ENCODE measurements at places on chromosomes 2 and 18.
A peak's percentile ranks its signal among the peaks of the same experiment; 100 is the strongest.

- DNase-seq: no peak
Measured at GRCh38 chr18:70376137-70376913, 87.5 kb downstream of the SOCS6 start.

GRCh38 chr18:10298346-10298745 is 156.1 kb upstream of the APCDD1 start:
- no peak for DNase-seq

DNA sequence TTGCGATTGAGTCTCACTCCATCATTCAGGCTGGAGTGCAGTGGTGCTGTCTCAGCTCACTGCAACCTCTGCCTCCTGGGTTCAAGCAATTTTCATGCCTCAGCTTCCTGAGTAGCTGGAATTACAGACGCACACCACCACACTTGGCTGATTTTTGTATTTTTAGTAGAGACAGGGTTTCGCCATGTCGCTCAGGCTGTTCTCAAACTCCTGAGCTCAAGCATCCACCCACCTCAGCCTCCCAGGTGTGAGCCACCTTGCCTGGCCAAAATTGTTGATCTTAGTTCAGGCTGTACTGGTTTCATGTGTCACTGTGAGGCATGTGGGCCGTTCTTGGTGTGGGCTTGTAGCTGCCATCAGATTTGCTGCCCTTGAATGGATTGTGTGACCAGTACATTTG is 18.1 kb downstream of the CD8A start:
- DNase-seq: no peak

DNA sequence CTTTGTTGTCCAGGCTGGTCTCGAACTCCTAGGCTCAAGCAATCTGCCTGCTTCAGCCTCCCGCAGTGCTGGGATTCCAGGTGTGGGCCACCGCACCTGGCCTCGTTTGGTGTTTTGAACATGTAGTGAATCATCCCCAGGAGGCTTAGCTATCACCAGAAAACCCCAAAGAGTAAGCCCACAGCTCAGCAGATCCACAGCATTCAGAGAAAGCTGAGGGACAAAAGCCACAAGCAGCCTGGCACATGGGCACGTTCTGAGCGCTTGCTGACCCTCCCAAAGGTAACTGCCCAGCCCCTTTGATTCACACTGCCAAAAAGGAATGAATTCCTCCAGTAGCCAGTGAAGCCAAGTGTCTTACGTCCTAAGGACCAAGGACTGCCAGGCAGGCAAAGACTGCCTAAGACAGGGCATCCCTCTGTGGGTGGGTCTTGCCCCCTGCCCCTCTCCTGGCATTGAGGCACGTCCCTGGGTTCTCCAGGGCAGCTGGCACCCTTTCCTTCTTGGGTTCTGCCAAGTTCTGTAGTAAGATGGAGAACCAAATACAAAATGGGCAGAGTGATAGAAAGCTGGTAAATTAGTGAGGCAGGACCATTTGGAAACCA is 31.7 kb downstream of the MBP start:
- no peak for DNase-seq

DNA sequence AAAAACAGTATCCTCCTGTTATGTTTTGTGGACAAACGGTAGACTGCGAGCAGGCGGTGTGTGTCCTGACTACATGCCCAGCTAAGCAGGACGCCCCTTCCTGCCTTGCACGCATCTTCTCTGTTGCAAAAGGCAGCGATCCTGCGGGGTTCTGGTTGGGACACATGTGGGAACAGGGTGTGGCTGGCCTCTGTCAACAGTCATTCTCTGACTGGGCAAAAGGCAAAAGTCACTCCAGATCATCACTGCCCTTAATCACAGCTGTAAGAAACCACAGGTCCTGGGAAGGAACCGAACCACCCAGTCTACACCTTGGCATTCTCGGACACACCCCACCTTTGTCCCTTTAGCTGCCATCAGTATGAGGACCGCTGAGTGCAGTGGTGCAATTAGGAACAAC is 44.3 kb upstream of the TMEM87B start:
- peak; percentile 45 for DNase-seq
